ENCODE measurements at places on chromosomes 4 and X.
A peak's percentile ranks its signal among the peaks of the same experiment; 100 is the strongest.

DNA sequence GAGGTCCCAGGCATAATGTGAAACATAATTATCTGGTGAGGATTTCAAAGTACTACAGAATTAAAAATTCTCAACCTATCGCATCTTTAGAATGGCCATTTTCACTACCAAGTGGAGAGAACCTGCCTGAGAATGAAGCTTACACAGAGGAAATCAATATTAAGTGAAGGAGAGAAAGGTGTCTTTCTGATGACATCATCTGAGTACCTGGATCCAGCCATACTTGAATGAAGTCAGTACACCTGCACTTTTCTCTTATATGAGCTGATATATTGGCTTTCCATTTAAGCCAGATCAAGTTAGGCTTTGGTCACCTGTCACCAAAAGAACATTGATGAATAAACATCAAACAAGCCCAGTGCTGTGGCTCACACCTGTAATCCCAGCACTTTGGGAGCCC, 118.9 kb upstream of the MED14 start:
- no peak for DNase-seq

DNA sequence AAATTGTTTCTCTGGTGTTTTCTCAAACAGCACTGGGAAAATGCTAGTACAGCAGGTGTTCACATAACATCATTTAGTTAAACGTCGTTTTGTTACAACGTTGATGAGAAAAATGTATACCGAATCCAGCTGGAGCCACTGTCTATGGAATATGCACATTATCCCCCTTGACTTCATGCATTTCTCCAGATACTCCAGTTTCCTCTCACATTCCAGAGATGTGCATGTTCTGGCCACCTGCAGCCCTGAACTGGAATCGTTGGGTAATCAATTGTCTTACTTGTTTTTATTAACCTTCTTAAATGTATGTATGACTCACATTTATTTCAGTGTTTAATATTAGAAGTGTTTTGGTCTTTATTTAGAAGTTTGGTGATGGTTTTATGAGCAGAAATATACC, 18.4 kb upstream of the ODAM start:
- DNase-seq: no peak

DNA sequence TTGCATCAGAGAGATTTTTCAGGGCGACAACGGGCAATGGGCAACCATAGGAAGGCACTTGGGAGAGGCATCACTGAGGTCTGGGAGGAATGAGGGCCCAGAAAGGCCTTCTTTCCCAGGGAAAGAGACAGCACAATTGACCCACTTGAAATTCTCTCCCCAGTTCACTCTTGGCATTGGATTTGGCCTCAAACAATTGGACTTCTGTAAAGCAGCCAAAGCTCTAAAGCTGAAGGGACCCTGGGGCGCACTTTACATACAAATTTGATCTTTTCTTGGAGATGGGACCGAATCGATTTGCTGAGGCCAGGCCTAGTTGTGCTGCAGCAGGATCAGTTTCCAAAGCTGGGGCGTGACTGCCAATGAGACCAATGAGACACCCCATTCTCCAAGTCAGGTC, 3.2 kb downstream of the ARHGAP36 start:
- DNase-seq: no peak

DNA sequence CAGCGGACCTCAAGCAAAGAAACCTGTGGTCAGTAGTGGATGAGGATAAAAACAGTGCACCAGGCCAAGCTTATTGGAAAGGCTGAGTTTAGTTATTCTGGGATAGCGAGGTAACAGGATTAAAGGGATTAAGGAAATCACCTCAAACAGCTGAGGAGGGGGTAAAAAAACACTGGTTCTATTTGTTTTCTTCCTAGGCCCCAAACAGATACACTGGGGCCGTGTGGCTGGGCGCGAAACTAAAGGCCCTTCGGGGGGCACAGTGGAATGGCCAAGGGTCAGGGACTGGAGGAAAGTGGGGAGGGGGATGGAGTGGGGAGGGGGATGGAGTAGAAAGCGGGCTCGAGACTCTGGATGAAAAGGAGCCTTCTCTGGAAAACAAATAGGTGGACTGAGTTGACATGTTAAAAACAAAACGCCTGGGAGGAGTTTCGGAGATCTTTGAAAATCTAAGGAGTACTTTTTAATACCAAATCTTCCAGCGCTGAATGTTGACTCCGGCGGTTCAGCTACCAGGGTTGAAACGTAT, 2.9 kb downstream of the SOX3 start:
- no peak for DNase-seq

GRCh38 chrX:42748067-42748850, 29.7 kb downstream of the PPP1R2C start:
- DNase-seq: no peak

GRCh38 chr4:107219681-107220080, 183.6 kb upstream of the DKK2 start:
- DNase-seq: no peak

DNA sequence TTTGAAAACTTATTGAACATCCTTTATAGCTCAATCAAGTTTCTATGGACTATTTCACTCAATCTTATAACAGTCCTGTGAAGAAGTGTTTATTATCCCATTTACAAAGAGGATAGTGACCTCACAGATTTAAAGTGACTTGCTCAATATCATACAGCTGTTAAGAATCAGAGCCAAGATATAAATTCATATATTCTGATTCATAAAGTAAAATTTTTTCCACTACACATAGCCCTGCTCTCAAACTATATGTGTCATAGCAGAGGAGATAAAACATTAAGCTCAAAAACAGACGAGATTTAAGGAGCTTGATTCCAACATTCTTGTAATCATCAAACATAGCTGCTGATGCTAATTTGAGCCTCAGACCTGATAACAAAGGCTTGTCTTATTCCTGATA, 226.8 kb downstream of the CAMK2D start:
- no peak for DNase-seq

DNA sequence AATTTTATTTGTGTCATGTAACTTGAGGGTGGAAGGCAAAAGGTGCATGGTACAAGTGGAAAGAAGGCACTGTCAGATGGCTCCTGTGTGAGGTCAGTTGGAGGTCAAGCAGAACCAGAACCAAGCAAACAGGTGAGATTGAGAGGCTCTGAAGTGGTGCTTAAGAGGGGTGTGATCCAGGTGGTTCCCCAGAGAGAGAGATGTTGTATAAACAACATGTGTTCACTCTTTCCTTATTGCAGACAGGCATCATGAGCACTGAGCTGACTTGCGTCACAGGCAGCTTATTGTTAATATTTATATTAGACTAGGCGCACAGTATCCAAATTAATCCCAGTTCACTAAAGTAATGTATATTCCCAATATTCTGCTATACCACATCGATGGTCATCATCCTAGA, 56.8 kb downstream of the CXCL13 start:
- no peak for DNase-seq

- DNase-seq: peak; percentile 95
Observed at GRCh38 chr4:6974138-6974848, 64.7 kb downstream of the TBC1D14 start.

GRCh38 chrX:1484638-1485019, 31.9 kb upstream of the ASMTL start:
- DNase-seq: no peak

DNA sequence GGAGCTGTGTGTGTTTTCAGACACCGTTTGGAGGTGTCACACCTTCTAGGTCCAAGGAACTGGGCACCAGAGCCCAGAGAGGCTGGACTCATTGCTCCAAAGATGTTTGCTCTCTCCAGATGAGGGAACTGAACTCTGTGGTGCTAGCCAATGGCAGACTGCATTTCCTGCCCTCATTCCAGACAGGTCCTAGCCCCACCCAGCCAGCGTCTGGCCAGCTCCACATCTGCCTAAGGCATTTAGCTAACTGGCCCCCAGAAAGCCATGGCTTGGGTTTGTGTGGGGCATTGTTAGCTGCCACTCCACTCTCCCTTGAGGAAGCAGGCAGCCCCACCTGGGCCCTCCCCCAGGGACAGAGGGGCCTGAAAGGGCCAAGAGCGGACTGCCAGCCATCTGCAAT, 11.4 kb downstream of the FGD1 start:
- DNase-seq: no peak

Data from H1 (cell line).